ENCODE measurements at places on chromosomes 6 and 20.

DNA sequence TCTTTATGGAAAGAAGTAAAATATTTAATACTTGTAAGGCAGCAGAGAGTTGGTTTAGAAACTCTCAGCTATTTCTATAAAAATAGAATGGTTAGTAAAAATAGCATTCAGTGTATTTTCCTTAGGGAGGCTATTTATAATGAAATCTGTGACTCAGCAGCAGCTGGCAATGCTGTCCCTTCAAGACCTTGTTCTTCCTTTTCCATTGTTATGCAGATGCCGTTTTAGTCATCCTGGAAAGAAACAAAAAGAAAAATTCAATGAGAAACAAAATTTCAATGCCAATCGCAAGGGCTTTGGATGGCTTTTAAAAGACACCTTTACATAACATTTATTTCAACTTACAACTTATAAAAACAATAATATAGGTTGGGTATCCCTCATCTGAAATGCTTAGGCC is 17.5 kb downstream of the MPC1 start:
- no peak overlapping the region for H3K4me3 ChIP-seq
- peaks cover 4% of the 10 kb centered on the region for H3K4me1 ChIP-seq
- no peak overlapping the region for H3K27ac ChIP-seq
- no peak for DNase-seq
- no peaks in the 10 kb centered on the region for H3K27me3 ChIP-seq
- peaks cover 4% of the 10 kb centered on the region for H3K36me3 ChIP-seq

GRCh38 chr6:32189742-32190053 is 304 bp downstream of the PBX2 start:
- H3K4me1 ChIP-seq = peaks cover 87% of the 10 kb centered on the region
- H3K27ac ChIP-seq = no peak overlapping the region
- no peaks in the 10 kb centered on the region for H3K27me3 ChIP-seq
- peak overlapping the region; percentile 97 for H3K4me3 ChIP-seq
- DNase-seq = no peak
- peaks cover 25% of the 10 kb centered on the region for H3K36me3 ChIP-seq

DNA sequence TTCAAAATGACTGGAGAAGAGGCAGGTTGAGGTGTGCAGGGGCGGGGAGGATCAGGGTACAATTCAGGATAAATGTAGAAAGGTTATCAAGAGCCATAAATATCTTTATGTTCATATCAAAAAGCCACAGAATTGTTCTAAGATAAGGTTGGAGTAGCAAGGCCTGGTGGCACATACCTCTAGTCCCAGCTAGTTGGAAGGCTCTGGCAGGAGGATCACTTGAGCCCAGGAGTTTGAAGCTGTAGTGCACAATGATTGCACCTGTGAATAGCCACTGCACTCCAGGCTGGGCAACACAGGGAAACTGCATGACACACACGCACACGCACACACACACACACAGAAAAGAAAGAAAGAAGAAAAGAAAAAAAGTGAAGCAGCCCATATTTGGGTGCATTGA is 194.8 kb downstream of the GRIK2 start:
- no peaks in the 10 kb centered on the region for H3K36me3 ChIP-seq
- no peaks in the 10 kb centered on the region for H3K27me3 ChIP-seq
- H3K4me1 ChIP-seq = no peaks in the 10 kb centered on the region
- no peak overlapping the region for H3K4me3 ChIP-seq

DNA sequence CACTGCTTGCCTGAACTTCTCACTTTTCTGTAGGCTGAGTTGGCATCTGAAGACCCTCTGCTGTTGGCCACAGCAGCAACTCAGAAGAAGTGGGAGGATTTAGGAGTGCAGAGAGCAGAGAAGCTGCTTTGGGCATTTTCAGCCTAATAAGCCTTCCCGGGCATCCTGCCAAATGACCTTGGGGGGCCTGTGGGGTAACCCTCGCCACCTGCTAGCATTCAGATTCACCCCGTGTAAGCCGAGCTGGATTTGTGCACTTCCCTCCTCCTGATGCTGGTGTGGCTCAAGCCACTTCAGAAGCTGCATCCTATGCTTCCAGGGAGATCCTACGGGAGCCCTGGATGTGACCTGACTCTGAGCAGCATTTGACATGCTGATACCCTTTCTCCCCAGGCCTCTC is 114.8 kb downstream of the LRFN2 start:
- peaks cover 3% of the 10 kb centered on the region for H3K4me1 ChIP-seq
- H3K36me3 ChIP-seq = no peaks in the 10 kb centered on the region
- DNase-seq = no peak
- H3K27me3 ChIP-seq = peaks cover 61% of the 10 kb centered on the region
- H3K27ac ChIP-seq = no peak overlapping the region

DNA sequence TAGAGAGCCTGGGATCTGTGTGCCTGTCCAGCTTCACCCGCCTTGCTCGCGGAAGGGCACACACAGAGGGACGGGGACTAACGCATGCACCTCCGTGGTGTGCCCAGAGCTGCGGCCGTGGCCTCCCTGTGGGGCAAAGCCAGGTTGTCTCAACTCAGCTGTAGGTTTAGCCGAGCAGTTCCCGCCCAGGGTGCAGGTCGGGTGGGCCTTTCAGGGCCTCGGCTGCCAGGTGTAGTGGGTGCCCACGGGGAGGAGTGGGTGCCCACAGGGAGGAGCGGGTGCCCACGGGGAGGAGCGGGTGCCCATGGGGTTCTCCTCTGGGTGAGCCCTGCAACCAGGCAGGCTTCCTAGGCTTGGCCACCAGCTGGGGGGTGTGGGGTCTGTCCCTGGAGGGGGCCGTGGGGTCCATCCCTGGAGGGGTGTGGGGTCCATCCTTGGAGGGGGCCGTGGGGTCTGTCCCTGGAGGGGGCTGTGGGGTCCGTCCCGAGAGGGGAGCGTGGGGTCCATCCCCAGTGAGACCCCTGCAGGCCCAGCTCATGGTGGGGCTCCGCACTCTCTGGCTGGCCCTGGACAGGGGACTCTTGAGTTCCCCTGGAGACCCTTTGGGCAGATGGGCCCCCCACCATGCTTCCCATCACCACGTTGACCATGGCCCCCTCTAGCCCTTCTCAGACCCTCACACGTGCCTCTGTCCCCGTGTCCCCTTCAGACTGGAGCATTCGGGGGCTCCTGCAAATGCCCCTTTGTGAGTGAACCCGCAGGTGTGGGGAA is 37.8 kb upstream of the CHRNA4 start:
- peaks cover 7% of the 10 kb centered on the region for H3K4me1 ChIP-seq
- H3K27ac ChIP-seq = no peak overlapping the region
- H3K36me3 ChIP-seq = no peaks in the 10 kb centered on the region
- DNase-seq = no peak
- H3K27me3 ChIP-seq = peaks cover 40% of the 10 kb centered on the region
